ENCODE measurements at places on chromosomes 3 and 15.

DNA sequence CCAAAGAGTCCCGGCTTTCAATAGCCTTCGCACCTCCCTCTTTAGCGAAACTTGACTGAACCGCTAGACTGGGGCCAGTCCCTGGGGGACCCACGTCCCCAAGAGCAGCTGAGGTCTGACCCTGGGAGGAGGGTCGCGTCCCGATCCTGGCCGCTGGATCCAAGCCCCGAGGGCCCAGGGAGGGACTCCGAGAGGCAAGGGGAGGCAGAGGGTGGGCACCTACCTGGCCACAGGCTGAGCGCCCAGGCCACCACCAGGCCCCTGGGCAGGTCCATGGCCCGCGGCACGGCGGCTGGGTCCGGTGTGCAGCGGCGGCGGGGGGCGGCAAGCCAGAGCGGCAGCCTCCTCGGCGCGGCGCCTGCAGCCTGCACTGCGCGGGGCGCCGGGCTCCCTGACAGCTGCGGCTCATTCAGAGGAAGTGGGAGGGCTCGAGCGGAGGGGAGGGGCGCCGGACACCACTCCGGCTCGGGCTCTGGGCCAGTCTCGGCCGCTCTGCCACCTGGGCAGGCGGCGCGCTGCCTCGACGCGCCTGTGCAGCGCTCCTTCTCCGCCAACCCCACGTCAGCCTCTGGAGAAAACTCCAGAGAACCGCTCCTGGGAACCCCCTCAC is at the start of gene ITGA11:
ITGA11 (minus strand) TSS at position 372 of the 610 bp plus-strand sequence; CDS start at position 275, 97 bp downstream.
- peak; percentile 84 for DNase-seq

GRCh38 chr15:84976746-84977345 is 4.8 kb upstream of the PDE8A start:
- no peak for DNase-seq

- DNase-seq = no peak
These were observed 243.3 kb upstream of the COL8A1 start for GRCh38 chr3:99394831-99395778.

- DNase-seq = no peak
These were observed 11.1 kb upstream of the RTP2 start for GRCh38 chr3:187713504-187713903.

DNA sequence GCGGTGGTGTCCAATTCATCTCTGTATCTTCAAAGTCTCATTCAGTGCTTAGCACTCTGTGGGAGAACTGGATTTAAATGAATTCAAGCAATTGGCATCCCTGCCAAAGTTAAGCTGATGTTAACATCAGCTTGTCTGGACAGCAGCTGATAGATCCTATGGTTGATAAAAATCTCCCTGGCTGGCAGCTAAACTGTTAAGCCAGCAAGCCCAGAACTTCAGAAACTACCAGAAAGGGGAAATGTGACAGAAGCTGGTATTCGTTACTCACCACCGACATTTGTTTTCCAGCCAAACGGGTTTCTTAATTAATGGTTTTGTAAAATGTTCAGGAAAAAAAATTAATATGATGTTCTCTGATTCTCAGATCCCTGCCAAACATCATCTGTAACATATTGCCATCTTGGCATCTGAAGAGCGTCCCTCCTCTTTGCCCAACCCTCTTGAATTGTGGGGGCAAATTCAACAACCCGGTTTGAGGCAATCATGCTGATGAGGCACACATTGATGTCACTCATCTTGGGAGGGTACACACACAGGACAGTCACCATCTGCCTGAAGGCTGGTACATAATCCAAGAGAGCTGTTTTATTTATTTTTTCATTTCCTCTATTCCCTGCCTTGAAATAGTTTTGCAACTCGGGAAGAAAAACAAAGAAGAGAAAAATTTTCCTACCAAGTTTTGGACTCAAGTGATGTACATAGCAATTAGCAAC is 76.3 kb upstream of the ABHD17C start:
- no peak for DNase-seq

DNA sequence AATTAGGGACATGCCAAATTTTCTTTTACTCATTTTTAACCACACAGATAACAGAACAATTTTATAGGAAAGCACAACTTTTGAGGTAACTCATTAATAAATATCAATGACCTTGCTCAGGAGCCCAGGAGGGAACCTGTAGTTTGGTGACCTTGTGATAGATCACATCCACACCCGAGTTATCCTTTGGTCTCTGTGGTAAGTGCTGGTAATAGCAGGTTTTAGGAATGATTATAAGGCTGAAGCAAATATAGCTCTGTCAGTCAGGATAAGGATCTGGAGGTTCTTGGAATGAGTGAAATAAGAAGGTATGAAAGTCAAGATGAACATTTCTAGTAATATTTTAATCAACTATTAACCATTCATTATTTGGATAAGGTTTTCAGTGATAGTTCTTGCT is 46.5 kb downstream of the EPHA6 start:
- no peak for DNase-seq

GRCh38 chr3:117172426-117172825 is 462.8 kb downstream of the TUSC7 start:
- no peak for DNase-seq

- no peak for DNase-seq
These were observed 44.2 kb downstream of the ACAD9 start for GRCh38 chr3:128923576-128923975.

GRCh38 chr3:104746056-104746455 is 620.7 kb upstream of the ALCAM start:
- DNase-seq = no peak

GRCh38 chr3:64290864-64291263 is 65.6 kb upstream of the PRICKLE2 start:
- no peak for DNase-seq

DNA sequence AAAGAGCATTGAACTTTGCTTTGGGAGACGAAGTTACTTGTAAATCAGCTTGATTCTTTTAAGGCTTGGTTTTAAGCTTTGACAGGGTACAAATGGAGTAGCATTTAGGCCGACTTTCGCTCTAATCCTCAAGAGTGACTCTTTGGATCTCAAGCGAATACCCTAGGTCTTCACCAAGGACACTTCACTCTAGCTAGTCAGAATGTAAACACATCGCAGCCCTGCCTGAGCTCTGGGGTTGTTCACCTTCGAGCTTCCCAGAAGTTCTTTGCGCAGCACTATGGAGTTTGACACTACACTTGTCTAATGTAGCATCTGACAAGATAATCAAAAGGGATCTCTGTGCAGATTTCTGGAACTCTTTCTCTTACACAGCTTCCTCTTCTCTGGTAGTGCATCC is 22.3 kb downstream of the NRG4 start:
- no peak for DNase-seq

DNA sequence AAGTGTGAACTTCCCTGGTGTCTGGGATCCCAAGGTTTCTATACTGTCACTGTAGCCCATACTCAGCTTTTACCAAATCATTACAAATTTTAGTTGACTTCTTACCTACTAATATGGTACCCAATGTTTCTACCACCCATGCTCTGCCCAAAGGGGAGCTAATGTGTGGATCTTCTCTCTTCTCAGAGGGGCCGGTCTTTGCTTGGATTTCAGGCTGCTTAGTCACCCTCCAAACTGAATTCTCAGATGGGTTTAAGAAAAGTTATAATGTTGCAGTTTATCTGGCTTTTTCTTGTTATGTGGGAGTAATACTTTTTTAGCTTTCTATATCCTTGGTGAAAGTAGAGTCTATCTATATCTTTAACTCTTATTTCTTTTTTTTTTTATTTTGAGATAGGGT is 67.1 kb upstream of the AKAP13 start:
- no peak for DNase-seq

GRCh38 chr3:9390265-9390888 is 7.0 kb upstream of the SETD5 start:
- no peak for DNase-seq

GRCh38 chr15:33448151-33448550 is 137.4 kb downstream of the RYR3 start:
- DNase-seq = no peak

All from nephron progenitor cell (in vitro differentiated cells).